ENCODE measurements at places on chromosomes 7 and 10.

DNA sequence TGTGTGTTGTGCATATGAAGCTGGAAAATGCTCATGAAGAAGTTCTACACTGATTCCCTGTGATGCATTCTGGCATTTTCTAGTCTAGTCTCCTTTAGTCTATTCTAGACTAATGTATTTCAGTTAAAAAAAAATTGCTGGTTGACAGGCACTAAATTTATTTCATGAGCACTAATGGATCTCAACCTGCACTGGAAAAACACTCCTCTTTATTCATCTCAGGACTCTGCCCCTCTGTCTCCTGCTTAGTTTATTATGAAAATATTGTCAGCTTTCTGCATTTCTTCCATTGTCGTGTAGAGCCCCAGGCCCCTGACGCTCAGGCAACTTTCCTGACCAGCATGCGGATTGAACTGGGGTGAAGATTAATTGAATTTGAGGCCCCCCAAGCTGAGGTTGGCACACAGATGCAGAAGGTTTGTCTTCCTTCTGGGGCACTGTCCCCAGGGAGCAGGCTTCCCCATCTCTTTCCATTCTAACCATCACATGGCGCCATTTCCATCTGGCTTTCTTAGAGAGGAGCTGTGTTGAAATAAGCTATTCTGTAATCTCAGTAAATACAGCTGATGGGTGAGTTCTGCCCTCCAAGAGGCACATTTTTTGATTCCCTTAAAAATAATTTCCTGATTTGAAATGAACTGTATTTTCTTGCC is 128.7 kb downstream of the INSYN2A start:
- no peak for DNase-seq

DNA sequence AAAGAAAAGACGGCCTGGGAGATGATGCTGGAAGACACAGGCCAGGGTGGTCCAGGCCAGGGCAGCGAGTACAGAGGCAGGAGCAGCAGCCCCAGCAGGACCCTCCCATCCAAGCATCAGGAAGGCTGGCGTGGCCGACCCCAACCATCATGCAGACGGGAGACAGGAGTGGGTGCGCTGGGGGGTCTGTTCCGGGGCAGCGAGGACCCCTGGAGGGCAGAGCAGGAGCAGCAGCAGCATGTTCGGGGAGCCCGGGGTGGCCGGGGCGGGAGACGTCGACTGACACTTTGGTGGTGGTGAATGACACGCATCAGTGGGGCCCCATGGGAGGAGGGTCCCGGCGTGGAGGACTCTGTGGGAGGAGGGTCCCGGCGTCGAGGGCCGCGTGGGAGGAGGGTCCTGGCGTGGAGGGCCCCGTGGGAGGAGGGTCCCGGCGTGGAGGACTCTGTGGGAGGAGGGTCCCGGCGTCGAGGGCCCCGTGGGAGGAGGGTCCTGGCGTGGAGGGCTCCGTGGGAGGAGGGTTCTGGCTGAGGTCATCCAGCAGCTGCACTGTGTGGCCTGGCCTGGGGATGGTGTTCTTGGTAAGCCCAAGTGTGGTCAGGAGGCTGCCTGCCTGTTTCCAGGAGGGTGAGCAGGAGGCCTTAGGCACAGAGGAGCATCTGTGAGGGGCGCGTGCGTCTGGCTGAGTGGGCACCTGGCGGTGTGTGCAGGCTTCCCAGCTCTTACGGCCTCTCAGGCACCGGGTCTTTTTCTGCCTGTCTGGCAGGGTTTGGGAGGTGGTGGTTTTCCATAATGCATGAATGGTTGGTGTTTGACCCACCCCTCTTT is 38.9 kb downstream of the FAM20C start:
- DNase-seq, result no peak

DNA sequence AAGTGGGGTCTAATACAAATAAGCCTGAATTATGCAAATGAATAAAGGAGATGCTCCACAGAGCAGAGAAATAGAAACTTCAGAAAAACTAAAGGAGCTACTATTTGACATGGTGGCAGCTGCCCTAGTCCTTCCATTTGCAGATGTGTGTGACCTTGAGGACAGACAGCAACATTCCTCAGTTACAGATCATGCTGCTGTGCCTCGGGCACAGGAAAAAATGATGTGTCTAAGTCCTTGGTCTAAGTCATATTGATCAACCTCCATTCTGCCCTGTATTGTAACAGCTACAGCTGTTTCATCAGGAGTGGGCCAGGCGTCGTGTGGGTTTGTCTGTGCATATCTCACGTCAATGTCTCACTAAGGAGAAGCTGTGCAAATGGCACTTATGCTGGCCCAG is 710.4 kb downstream of the TNS3 start:
- peak; percentile 20 for DNase-seq

- DNase-seq, result peak; percentile 88
These were observed 294.6 kb downstream of the PTEN start for GRCh38 chr10:88157981-88158465.

- DNase-seq, result no peak
These were observed 179.7 kb upstream of the CDCA7L start for GRCh38 chr7:22125436-22125835.

- no peak for DNase-seq
These were observed 303.5 kb downstream of the OTUD1 start for GRCh38 chr10:23742368-23742767.

DNA sequence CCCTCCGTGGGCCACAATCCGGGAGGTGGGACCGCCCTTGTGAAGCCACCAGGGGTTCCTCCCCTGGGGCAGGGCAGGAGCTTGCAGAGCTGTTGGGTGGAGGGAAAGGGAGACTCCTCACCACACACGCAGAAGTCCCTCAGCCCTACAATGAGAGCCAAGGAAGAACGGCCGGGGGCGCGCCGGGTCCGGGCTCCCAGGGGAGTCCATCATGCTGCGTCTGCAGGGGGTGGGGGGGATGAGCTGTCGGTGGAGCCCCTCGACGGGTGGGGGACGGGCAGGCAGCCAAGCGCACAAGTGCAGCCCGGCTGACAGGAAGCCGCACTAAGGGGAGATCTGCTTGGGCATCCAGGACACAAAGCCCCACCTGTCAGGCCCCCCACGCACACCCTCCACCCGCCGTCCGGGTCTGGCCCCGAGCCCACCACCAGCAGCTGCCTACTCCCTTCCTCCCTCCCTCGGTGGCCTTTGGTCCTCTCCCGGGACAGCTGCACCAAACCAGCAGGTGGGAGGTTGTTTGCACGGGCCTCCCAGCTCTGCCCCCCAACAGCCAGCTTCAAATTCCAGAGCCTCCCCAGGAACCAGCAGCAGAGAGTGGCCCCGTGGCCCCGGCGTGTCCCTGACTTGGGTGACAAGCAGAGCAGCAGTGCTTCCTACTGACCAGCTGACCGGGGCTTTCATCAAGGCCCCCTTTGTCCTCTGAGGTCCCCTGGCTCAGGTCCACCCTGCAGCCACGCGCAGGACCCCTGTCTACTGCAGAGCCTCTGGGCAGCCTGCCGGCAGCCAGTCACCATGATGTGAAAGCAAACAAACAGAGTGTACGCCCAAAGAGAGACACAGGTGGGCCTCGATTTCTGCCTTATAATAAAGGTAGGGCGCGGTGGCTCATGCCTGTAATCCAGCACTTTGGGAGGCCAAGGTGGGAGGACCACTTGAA is 50.3 kb downstream of the HIP1 start:
- DNase-seq, result no peak

GRCh38 chr7:99672573-99672972 is 7.2 kb downstream of the CYP3A5 start:
- DNase-seq, result no peak

- DNase-seq, result peak; percentile 71
These were observed 1.2 kb downstream of the AGAP3 start for GRCh38 chr7:151087245-151088018.

DNA sequence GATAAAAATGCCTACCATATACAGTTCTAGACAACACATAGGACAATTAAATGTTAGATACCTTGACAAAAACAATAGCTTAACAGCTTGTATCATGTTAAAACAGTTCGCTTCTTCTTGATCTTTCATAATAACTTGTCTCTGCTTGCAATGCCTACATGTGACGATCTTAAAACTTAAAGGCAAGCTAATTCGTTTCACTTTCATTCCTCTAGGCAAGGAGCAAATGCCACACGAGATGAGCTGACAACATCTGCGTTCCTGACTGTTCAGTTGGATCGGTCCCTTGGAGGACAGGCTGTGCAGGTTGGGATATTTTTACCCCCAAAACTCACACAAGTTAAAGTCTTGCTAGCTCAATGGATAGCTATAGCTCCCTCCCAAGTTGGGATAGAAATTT is 51.6 kb upstream of the ARL4A start:
- no peak for DNase-seq

- DNase-seq, result peak; percentile 79
These were observed 103.9 kb upstream of the LEP start for GRCh38 chr7:128137181-128137580.

DNA sequence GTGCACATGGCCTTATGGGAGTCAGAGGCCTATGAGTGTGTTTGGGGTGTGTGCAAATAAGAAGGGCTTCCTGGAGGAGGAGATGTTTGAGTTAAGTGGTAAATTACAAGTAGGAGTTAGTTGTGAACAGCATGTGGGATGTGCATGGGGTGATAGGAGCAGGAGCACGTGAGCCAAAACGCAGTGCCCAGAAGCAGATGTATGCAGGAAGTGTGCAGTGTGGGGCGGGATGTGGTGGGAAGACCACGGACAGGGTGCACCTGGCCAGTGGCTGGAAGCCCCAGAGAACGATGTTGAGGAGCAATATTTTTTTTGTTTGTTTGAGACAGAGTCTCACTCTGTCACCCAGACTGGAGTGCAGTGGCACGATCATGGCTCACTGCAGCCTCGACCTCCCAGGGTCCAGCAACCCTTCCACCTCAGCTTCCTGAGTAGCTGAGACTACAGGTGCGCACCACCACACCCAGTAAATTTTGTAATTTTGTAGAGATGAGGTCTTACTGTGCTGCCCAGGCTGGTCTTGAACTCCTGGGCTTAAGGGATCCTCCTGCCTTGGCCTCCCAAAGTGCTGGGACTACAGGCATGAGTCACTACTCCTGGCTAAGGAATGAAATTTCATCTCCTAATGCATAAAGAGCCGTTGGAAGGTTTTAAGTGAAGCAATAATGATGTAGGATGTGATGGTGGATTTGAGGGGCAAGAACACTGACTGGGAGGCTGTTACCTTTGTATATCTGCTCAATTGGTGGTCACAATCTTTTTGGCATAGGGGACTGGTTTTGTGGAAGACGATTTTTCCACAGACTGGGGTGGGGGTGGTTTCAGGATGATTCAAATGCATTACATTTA is 78.4 kb downstream of the LYZL2 start:
- no peak for DNase-seq
